Activated CD4-positive, alpha-beta T cell treated with anti-CD3 and anti-CD28 coated beads, Interleukin-2, amount 10 ng/mL, durations not matched to agents 7 days and 5 days (primary cell): ENCODE measurements at places on chromosomes 13 and 19. TPM values are rescaled to one million over a fixed set of nuclear protein-coding genes. Genes with fewer than 3 reads are reported as not detected.

Gene ZNF222
- total RNA-seq, result 3.7 TPM

Gene CDC34
- 50.8 TPM for total RNA-seq

GRCh38 chr13:32976056-32976805, 40.0 kb upstream of the KL start:
- DNase-seq, result no peak

Gene LRG1
- 0.07 TPM for total RNA-seq

- no peak for DNase-seq
Observed at GRCh38 chr13:81722456-81722855, 1381.5 kb upstream of the SPRY2 start.

- DNase-seq, result no peak
Observed at GRCh38 chr13:53064731-53065130, 36.1 kb downstream of the OLFM4 start.

Gene ZNF506
- total RNA-seq, result 26.7 TPM

- DNase-seq, result peak; percentile 64
Observed at GRCh38 chr13:24683838-24684599, 3.8 kb downstream of the ATP12A start.

DNA sequence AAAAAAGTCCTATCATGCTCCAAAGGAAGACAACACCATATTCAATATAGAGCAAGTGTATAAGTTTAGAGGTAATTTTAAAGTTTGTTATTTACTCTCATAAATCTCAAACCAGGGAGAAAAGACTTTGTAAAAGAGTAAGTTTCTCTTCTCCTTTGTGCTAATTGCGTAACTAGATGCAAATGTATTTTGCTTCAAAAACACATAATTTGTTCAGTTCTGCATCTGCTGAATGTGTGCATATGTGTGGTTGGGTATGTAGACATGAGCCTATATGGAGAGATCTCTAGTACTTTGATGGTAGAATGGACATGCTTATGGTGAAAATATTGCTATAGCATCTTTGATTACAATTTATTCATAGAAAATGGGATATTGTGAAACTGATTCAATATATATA, 17.8 kb upstream of the MIR17HG start:
- no peak for DNase-seq

Gene UNC13A
- total RNA-seq, result 0.04 TPM

DNA sequence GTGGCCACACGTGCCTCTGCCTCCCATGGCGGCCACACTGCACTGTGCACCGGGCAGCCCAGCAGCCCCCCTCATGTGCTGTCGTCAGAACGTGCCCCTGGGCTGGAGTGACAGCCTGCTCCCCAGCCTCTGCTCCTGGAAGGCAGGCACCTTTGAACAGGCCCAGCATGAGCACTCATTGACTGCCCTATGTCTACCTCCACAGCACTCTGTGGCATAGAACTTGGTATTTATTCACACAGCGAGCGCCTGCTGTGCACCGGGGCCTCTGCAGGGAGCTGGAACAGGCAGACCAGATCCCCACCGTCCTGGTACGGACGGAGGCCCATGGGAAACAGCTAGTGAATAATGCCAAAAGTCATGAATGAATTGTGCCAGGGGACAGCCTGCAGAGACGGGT, 53.7 kb downstream of the DPF1 start:
- DNase-seq, result no peak

Gene SYT5
- 0.17 TPM for total RNA-seq

Gene CEACAM7
- total RNA-seq, result not detected
